CD4-positive, alpha-beta T cell treated with Interleukin-12 subunit alpha and Interleukin-12 subunit beta, for 1 hour (primary cell): ENCODE measurements at places on chromosomes 3 and 15.

DNA sequence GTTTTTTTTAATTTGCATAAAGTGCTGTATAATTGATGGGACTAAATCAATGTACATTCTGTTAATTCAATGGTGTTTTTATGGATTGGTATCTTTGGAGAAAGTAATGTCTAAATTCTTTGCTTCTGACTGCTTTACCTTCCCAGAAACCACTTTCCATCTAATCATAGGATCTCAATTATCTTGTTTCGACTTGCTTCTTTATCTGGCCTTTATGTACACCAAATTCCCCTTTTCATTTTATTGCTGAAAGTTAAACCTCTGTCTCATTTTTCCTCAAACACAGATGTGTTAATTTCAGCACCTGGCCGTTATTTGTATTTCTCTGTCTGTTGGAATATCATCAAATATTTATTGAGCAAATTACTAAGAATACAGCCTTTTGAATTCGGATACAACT, 287.3 kb upstream of the GBE1 start:
- DNase-seq, result no peak

GRCh38 chr3:64443546-64444381, 218.5 kb upstream of the PRICKLE2 start:
- no peak for DNase-seq

DNA sequence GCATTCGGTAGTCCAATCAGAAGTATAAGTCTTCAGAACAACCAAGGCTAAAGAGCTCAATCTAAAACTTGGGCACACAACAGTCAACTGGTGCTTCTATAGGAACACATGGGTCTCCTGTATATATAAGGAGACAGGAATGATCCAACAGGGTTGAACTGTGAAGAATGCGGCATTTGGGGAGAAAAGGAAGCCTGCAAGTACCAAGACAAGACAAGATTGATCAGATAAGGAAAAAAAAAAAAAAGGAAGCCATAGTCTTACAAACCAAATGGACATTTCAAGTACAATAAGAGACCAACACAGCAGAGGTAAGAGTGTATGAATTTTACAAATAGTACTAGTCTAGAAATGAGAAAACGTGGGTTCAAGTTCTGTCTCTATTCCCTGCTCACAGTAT, 6.5 kb downstream of the CPEB1 start:
- no peak for DNase-seq

- DNase-seq, result no peak
These were observed 258.6 kb upstream of the KCNMB2 start for GRCh38 chr3:178277605-178278004.

DNA sequence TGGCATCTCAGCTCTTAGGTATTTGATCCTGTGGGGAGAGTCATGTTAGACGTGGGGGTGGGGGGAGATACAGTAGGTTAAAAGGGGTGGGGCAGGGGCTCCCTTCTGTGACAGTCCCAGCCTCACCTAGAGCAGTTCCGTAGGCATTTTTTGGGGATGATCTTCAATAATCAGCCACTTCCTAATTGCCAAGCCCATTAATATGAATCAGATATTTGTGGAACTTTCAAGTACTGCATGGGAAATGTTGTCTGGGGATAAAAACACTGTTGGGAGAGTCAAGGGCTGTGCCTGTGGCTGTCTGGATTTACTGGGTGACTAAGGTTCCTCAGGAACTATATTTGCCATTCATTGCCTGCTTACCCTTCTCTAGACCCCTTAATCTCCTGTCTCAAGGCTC, 9.5 kb downstream of the C3orf52 start:
- no peak for DNase-seq

DNA sequence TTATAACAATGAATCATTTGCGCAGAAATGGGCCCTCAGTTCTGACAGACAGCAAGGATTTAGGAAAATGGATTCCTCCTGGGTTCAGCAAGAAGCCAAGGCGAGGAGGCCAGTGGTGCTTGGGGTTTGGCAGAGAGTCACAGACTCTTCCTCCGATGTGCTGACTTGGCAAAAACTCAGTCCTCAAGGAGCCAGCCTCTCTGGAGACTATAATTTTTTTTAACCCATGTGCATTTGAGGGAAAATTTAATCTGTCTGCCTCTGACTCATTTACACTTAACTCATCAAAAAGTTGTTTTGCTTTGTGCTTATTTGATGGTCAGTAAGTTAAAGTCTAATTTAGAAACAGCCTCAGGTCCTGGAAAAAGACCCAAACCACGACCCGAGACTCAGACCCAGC, 34.2 kb upstream of the SLC24A5 start:
- DNase-seq, result no peak

GRCh38 chr3:94365006-94365405, 302.1 kb downstream of the NSUN3 start:
- no peak for DNase-seq

DNA sequence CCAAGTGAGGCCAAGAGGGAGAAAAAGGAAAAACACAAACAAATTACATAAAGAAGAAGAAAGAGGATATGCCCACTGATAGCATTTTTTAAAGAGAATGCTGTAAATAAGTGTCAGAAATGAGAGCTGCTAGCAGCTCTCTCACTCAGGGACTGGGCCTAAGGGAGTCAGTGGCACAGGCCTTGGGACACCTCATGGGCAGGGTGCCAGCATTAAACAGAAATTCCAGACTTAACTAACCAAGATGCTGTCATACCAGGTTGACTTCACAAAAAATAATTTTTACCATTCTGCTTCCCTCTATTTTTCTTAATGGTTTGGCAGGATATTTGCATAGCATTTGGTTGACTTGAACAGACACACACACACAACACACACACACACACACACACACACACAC, 92.3 kb upstream of the ADAMTSL3 start:
- DNase-seq, result no peak

GRCh38 chr3:183202004-183202722, 39.6 kb upstream of the LAMP3 start:
- DNase-seq, result peak; percentile 41

GRCh38 chr3:111619833-111620232, 24.7 kb upstream of the ZBED2 start:
- no peak for DNase-seq

DNA sequence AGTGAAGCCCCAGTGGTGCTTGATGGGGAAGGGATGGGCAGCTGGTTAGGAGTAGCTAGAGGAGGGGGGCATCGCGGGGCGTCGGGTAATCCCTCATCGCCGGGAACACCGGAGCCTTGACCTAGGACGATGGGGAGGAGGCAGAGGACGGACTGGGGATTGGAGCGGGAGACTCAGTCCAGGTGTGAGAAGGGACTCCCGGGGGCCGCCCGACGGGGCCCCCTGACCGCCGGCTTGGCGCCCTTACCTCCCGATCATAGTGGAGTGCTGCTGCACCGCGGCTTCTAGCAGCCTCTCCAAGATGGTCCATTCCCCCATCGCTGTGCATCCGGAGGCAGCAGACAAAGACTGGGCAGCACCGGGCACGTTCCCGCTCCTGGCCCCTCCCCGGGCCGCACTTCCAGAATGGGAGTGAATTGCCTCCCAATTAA, 612 bp downstream of the GJD2 start:
- DNase-seq, result no peak

DNA sequence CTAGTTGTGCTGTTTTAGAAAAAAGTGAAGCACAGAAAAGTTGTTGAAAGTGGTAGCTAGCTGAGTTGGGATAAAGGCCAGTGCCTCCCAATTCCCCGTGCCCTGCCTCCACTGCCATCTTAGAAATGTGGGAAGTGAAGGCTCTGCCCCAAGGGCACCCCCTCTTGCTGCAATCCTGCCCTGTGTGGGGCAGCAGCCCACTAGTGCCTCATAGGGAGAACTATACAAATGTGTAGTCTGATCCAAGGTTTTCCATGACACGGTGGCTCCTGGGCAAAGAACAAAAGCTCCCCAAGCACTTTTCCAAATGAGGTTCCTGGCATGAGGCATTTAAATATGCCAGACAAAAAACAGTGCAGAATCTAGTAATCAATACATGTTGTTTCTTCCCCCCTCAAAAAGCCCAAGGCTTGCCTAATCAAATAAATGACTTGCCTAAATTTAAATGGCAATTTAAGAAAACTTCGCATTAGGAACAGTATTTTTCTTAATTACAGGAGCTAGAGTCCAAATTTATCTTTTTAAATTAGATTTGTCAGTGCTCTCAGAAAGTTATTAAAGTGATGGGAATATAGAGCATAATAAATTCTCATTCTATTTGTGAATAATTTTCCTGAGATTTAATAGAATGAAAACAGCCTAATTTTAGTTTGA, 83.8 kb downstream of the GHSR start:
- no peak for DNase-seq

GRCh38 chr15:93041159-93041547, 47.9 kb downstream of the RGMA start:
- no peak for DNase-seq

GRCh38 chr15:84811828-84812227, 5.3 kb upstream of the ALPK3 start:
- no peak for DNase-seq

GRCh38 chr3:86996261-86996955, 5.5 kb upstream of the VGLL3 start:
- no peak for DNase-seq

- no peak for DNase-seq
These were observed 713.1 kb upstream of the NAALADL2 start for GRCh38 chr3:174146008-174146407.
